ENCODE measurements at places on chromosomes 4 and X. TPM values are rescaled to one million over a fixed set of nuclear protein-coding genes. Genes with fewer than 3 reads are reported as not detected.

DNA sequence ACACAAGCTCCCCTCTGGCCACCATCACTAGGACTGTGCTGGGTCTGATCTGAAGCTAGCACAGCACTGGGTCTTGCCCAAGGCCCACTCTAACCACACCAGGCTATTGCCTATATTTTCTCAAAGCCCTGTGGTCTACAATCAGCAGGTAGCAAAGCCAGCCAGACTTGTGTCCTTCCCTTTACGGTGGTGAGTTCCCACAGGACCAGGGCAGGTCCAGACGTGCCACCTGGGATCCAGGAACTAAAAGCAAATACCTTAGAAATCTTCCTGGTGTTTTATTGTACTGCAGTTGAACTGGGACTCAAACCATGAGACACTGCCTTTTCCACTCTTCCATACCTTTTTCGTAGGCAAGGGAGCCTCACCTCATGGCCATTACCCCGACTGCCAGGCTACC lies 9.0 kb upstream of the MAGEC2 start:
- DNase-seq: no peak
- H3K27ac ChIP-seq: no peak overlapping the region
- H3K27me3 ChIP-seq: no peaks in the 10 kb centered on the region
- no peak overlapping the region for H3K4me3 ChIP-seq
- H3K36me3 ChIP-seq: no peaks in the 10 kb centered on the region
- H3K4me1 ChIP-seq: no peaks in the 10 kb centered on the region

- H3K27me3 ChIP-seq: no peaks in the 10 kb centered on the region
- no peak overlapping the region for H3K4me3 ChIP-seq
- H3K4me1 ChIP-seq: no peaks in the 10 kb centered on the region
- H3K27ac ChIP-seq: no peak overlapping the region
- peaks cover 38% of the 10 kb centered on the region for H3K36me3 ChIP-seq
- no peak for DNase-seq
Measured at GRCh38 chr4:143207555-143207954, 22.8 kb downstream of the USP38 start.

GRCh38 chrX:28120072-28120471 lies 138.8 kb upstream of the DCAF8L1 start:
- H3K4me3 ChIP-seq: no peak overlapping the region
- no peaks in the 10 kb centered on the region for H3K27me3 ChIP-seq
- no peaks in the 10 kb centered on the region for H3K36me3 ChIP-seq
- H3K4me1 ChIP-seq: no peaks in the 10 kb centered on the region
- DNase-seq: no peak

GRCh38 chr4:146342600-146343192 lies 128.4 kb downstream of the REELD1 start:
- no peaks in the 10 kb centered on the region for H3K4me1 ChIP-seq
- H3K27ac ChIP-seq: no peak overlapping the region
- H3K4me3 ChIP-seq: no peak overlapping the region
- H3K36me3 ChIP-seq: no peaks in the 10 kb centered on the region
- H3K27me3 ChIP-seq: no peaks in the 10 kb centered on the region

- no peak overlapping the region for H3K27ac ChIP-seq
- no peaks in the 10 kb centered on the region for H3K36me3 ChIP-seq
- no peak for DNase-seq
- H3K27me3 ChIP-seq: no peaks in the 10 kb centered on the region
- no peak overlapping the region for H3K4me3 ChIP-seq
- H3K4me1 ChIP-seq: no peaks in the 10 kb centered on the region
Measured at GRCh38 chr4:145791988-145792387, 112.0 kb downstream of the C4orf51 start.

The RADX gene
- total RNA-seq: 0.67 TPM

Measured in right atrium auricular region (tissue), 2 donors.